Calu3 (cell line): ENCODE measurements at places on chromosomes 3 and 15.

DNA sequence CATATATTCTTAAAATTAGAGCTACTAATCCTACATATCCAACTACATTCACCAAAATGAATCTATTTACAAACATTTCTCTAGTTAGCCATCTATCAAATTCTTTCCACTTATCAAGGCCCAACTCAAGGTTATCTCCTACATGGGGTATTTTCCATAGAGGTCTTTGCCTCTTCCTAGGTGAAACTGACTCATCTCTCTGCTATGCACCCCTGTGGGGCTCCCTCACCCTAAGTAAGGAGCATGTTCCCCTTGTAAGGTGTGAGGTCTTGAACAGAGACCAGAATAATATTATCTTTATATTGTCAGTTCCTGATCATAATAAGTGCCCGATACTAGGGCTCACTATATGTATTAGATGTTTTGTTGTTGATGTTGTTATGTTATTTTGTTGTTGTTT, 74.6 kb upstream of the TSC22D2 start:
- DNase-seq: no peak

GRCh38 chr15:27427276-27427675, 456.3 kb downstream of the GABRG3 start:
- DNase-seq: no peak

- no peak for DNase-seq
These were observed 102.9 kb downstream of the TFDP2 start for GRCh38 chr3:142046320-142047020.

DNA sequence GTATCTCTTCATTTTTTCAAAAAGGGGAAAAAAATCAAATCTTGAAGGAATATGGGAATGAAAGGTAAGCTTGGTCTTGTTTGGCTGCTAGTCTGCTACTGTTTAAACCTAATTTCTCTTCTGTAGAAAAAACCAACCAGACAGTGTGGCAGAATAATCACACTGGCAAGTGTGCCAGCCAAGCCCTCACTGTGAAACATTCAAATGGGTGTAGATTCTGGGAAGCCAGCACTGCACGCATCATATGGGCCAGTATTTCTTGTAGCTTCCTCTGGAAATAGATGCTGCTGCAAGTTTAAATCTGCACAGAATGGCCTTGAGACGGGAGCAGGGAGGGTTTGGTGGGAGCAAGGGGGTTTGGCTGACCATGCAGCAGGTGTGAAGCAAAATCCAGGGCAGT, 62.1 kb downstream of the POMGNT2 start:
- DNase-seq: no peak

DNA sequence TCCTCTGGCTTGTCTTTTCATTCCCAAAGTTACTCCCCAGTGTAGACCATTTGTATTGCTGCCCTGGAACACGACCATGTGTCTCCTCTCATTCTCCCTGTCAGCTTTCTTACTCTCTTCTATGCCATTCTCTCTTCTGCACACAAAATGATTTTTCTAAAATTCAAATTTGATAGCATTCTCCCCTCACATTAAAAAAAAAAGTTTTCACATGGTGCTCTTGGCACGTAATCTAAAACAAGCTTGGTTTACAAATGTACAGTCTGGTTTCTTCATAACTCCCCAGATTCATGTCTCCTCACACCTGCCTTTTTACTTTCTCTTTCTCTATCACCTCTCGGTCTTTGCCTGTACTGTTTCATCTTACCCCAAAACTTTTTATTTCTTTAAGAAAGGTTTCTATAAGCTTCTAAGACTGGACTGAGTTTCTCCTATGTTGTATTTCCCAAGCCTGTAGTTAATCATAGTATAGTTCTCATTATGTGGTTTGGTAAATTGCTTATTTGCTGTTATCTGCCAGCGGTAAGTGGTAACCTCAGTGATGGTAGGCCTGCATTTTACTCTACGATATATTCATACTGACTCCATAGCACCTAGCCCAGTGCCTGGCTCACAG, 31.2 kb downstream of the BCHE start:
- no peak for DNase-seq

GRCh38 chr15:64037966-64038365, 8.3 kb downstream of the DAPK2 start:
- no peak for DNase-seq

DNA sequence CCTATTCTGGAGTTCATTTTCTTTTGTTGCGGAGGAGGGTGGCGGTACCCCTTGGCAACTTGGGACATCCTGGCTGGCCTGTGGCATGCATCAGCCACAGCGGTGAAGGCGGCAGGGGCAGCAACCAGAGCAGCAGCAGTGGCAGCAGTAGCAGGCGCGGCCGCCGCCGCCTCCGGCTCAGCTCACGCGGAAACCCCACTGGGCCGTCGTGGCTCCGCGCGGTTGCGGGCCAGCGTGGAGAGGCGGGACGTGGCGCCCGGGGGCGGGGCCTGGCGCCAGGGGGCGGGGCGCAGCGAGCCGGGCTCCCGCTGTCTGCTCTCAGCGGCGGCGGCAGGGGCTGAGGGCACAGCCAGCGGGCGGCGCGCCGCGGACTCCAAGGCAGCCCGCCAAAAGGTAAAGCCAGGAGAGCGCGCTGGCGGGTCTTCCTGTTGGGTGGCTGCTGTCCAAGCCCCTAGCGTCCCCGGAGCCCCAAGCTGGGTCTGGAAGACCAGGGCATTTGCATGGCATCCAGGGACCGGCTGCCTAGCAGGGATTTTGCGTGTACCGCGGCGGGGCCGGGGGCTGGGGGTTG, 334.4 kb upstream of the THRB start:
- DNase-seq: peak; percentile 79

DNA sequence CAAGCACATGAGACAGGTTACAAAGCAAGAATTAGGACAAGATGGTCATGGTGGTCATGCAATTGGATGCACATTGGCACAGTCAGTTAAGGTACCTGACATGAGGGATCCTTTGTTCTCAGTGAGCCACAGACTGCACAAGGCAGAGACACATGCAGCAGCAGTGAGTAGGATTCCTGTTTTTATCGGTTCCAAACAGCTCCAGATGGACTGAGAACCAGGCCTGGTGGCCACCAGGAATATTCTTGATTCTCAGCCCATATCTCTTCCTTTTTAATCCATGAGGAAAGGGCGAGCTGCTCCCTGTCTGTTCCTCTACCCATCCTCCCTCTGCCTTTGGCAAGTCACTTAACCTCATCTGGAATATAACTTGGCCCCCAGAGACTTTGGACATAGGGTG, 410.8 kb downstream of the GAP43 start:
- DNase-seq: no peak

GRCh38 chr3:146152834-146153233, 8.2 kb downstream of the PLOD2 start:
- peak; percentile 70 for DNase-seq

- no peak for DNase-seq
These were observed 44.8 kb upstream of the EIF5A2 start for GRCh38 chr3:170953229-170953628.

DNA sequence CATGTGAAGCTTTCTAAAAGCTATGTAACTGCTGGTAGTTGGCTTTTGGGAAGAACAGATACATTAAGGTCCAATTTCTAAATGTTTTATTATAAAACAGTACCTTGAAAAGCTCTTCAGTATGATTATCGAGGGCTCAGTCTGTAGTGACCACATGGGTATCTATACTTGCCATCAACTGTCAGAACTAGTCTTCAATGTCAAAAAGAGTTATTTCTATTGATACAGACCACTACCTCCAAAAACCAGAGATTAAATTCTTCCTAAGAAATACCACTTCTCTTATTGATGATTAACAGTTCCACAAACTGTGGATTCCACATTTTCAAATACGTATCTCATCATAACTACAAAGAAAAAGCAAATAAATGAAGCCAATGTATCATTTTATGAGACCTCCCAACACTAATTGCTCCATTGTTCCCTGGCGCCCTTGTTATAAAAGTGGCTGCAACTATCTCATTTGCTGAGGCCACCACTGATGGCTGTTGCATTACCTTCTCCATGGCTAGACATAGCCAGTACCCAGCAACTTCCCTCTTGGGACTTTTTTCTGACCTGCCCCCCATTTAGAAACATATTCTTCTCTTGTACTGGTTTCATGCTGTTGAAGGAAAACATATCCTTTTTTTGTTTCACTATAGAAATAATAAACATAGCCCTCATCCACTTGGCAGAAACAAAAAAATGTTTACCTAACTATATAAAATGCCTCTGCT, 33.9 kb upstream of the MBNL1 start:
- no peak for DNase-seq

GRCh38 chr3:132730891-132731580, 8.8 kb upstream of the NPHP3 start:
- DNase-seq: peak; percentile 48

DNA sequence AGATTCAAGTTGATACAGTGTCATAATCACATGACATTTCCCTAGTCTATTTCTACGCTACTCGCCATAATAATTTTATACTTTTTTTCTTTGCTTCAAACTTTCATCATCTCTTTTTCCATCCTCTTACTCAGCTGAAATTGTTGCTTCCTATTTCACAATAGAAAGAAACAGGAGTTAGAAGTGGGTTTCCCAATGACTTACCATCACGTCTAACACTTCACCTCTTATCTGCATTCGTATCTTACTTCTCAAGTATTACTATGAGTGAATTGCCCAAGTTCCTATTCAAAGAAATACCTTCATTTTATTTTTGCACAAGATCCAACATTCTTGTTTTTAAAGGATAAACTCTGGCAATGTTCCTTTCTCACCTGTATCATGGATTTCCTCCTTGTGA, 1539.9 kb downstream of the SI start:
- DNase-seq: no peak

DNA sequence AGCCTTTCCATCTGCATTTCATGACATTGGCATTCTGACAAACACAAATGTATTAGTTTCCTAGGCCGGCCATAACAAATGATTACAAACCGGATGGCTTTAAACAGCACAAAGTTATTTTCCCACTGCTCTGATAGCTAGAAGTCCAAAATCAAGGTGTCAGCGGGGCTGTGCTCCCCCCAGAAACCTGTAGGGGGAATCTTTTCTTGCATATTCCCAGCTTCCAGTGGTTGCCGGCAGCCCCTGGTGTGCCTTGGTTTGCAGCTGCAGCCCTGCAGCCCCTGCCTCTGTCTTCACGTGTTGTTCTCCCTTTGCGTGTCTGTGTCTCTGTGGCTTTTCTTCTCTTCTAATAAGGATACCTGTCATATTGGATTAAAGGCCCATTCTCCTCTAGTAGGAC, 79.0 kb upstream of the CDV3 start:
- DNase-seq: peak; percentile 68

DNA sequence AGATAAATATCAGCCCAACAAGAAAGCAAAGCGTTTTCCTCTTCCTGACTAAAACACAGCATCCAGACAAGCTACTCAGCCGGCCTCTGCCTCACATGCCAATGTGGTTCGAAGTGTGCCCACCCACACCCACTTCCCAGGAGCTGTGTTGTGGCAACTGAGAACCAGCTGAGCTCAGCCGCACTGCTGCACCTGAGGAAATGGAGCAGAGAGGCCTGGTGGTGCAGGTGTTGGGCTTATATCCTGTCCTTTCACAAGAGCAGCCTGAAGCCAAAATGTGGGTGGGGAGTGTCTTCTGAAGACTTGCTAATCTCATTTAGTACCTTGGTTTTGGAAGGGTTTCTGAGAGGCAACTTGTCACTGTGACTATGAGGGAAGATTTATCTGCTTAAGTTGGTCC, 23.0 kb upstream of the RETNLB start:
- DNase-seq: no peak

GRCh38 chr3:124632566-124633140, 97.6 kb upstream of the UMPS start:
- DNase-seq: no peak

DNA sequence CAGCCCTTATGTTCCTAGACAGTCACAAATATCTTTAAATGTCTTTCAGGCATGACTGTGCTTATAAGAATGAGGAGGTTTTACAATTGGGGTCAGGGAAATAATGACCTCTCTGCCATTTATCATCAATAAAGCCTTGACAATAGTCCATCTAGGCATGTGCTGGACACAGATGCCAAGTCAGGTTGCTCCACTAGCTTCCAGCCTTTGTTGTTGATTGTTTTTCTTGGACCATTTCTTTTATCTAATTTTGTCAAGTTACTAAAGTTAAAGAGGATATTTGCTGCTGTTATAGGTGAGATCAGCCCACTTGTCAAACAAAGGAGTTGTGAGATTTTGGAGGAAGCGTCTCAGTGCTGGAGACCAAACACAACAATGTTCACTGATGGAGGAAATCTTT, 628.0 kb downstream of the ROBO2 start:
- DNase-seq: no peak
